ENCODE measurements at places on chromosomes 13 and 19.

GRCh38 chr13:98466634-98467236, 110.2 kb downstream of the STK24 start:
- no peaks in the 10 kb centered on the region for H3K27me3 ChIP-seq
- no peak overlapping the region for H3K4me3 ChIP-seq
- DNase-seq: no peak
- H3K36me3 ChIP-seq: no peaks in the 10 kb centered on the region

GRCh38 chr13:50543141-50543540, 300.4 kb downstream of the DLEU7 start:
- no peak overlapping the region for H3K27ac ChIP-seq
- no peaks in the 10 kb centered on the region for H3K36me3 ChIP-seq
- H3K4me3 ChIP-seq: no peak overlapping the region
- H3K27me3 ChIP-seq: no peaks in the 10 kb centered on the region
- H3K4me1 ChIP-seq: no peaks in the 10 kb centered on the region
- DNase-seq: no peak

GRCh38 chr19:30344446-30345425, 27.4 kb upstream of the ZNF536 start:
- no peak overlapping the region for H3K27ac ChIP-seq
- H3K27me3 ChIP-seq: no peaks in the 10 kb centered on the region
- DNase-seq: no peak
- H3K36me3 ChIP-seq: no peaks in the 10 kb centered on the region
- no peaks in the 10 kb centered on the region for H3K4me1 ChIP-seq

DNA sequence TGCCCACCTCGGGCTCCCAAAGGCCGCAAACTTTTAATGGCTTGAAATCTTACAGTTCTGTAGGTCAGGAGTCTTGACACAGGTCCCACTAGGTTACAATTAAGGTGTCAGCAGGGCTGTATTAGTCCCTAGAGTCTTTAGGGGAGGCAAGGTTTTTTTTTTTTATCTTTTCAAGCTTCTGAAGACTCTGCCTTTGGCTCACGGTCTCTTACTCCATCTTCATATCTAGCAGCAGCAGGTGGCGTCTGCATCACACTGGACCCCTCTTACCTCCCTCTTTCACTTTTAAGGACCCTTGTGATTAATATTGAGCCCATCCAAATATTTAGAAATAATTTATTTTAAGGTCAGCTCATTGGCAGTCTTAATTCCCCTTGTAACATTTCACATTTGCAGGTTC, 11.6 kb downstream of the MIR17HG start:
- no peaks in the 10 kb centered on the region for H3K27me3 ChIP-seq
- no peak for DNase-seq
- H3K4me1 ChIP-seq: no peaks in the 10 kb centered on the region
- H3K36me3 ChIP-seq: no peaks in the 10 kb centered on the region
- H3K4me3 ChIP-seq: no peak overlapping the region
- no peak overlapping the region for H3K27ac ChIP-seq

GRCh38 chr19:49097453-49098288, 12.4 kb downstream of the SNRNP70 start:
- no peak overlapping the region for H3K4me3 ChIP-seq
- H3K4me1 ChIP-seq: no peaks in the 10 kb centered on the region
- H3K27ac ChIP-seq: peak overlapping the region; percentile 66

- no peaks in the 10 kb centered on the region for H3K4me1 ChIP-seq
- H3K4me3 ChIP-seq: no peak overlapping the region
- H3K36me3 ChIP-seq: no peaks in the 10 kb centered on the region
- no peak for DNase-seq
Observed at GRCh38 chr13:70188567-70188966, 80.3 kb upstream of the KLHL1 start.

- no peak overlapping the region for H3K4me3 ChIP-seq
- no peak for DNase-seq
- no peak overlapping the region for H3K27ac ChIP-seq
- H3K4me1 ChIP-seq: no peaks in the 10 kb centered on the region
Observed at GRCh38 chr13:100506154-100506553, 82.4 kb downstream of the GGACT start.

DNA sequence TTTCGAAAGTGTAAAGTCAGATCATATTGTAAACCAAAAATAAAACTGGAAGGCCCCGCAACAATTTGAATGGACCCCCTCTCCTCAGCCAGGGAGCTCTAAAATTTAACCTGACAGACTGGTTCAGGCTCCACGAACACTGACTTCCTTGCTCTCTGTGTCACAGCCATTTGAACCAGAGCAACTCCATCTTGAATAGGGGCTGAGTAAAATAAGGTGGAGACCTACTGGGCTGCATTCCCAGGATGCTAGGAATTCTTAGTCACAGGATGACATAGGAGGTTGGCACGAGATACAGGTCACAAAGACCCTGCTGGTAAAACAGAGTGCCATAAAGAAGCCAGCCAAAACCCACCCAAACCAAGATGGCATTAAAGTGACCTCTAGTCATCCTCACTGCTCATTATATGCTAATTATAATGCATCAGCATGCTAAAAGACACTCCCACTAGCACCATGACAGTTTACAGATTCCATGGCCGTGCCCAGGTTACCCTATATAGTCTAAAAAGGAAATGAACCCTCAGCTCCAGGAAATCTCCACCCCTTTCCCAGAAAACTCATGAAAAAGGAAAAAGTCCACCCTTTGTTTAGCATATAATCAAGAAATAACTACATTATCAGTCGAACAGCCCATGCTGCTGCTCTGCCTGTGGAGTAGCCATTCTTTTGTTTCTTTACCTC, 43.1 kb downstream of the RFXAP start:
- no peak overlapping the region for H3K4me3 ChIP-seq
- H3K36me3 ChIP-seq: no peaks in the 10 kb centered on the region
- no peaks in the 10 kb centered on the region for H3K27me3 ChIP-seq

- H3K4me1 ChIP-seq: no peaks in the 10 kb centered on the region
- no peak overlapping the region for H3K27ac ChIP-seq
- no peak overlapping the region for H3K4me3 ChIP-seq
- no peak for DNase-seq
Observed at GRCh38 chr13:112184261-112184660, 117.3 kb downstream of the SOX1 start.

GRCh38 chr13:22648320-22648801, 532.4 kb upstream of the SGCG start:
- no peaks in the 10 kb centered on the region for H3K36me3 ChIP-seq
- H3K4me1 ChIP-seq: no peaks in the 10 kb centered on the region
- H3K4me3 ChIP-seq: no peak overlapping the region
- DNase-seq: no peak
- no peak overlapping the region for H3K27ac ChIP-seq

DNA sequence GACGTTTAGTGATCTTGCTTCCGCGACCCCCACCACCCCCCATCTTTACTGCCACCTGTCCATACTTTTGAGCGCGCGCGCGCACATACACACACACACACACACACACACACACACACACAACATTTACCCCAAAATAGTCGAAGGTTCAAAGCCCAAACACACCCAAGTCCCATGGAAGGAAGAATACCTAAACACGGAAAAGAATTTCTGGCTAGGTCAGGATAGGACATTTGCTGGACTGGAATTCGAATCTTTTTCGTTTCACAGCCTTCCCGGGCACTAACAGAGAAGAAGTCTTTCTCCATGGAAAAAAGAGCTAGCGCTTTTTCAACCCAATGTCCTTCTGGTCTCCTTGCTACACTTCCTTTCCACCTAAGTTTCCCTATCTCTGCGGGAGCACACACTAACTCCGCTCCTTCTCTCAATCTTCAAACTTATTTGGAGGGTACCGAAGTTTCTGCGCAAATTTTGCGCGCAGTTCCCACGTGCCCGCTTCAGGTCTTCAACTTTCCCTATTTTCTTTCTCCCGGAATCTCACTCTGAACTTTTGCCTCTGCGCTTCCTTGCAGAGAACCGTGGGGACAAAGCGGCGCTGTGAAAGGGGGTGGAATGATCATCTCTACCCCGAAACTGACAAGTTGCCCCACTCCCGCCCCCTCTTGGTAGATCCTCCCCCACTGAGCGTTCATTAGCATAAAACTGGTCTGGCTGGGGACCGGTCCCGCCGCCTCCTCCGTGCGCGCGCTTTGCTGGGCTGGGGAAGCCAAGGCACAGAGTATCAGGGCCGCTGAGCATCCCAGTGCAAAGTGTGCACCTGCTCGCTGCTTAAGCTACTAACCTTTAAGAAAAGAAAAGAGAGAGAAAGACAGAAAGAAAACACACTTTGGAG, 2.7 kb downstream of the DACH1 start:
- H3K4me3 ChIP-seq: peak overlapping the region; percentile 62
- DNase-seq: peak; percentile 67
- no peaks in the 10 kb centered on the region for H3K36me3 ChIP-seq
- H3K27ac ChIP-seq: peak overlapping the region; percentile 53

DNA sequence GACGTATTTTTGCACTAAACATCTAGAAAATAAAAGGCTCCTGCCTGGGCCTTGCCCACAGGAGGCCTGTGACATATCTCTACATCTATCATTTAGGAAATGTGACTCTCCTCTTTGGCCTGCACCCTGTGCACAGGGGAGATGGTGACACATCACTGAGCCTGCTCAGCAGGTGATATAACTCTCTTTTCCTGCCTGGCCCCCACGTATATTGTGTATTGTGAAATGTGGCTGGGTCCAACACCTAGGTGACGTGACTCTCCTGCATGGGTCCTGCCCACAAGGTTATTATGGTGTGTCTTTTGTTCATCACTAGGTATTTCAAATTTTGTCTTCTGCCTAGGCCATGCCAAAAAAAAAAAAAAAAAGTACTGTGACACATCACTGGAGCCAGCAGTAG, 61.4 kb upstream of the ZNF724 start:
- H3K27ac ChIP-seq: no peak overlapping the region
- no peaks in the 10 kb centered on the region for H3K4me1 ChIP-seq
- H3K36me3 ChIP-seq: no peaks in the 10 kb centered on the region
- no peak for DNase-seq

DNA sequence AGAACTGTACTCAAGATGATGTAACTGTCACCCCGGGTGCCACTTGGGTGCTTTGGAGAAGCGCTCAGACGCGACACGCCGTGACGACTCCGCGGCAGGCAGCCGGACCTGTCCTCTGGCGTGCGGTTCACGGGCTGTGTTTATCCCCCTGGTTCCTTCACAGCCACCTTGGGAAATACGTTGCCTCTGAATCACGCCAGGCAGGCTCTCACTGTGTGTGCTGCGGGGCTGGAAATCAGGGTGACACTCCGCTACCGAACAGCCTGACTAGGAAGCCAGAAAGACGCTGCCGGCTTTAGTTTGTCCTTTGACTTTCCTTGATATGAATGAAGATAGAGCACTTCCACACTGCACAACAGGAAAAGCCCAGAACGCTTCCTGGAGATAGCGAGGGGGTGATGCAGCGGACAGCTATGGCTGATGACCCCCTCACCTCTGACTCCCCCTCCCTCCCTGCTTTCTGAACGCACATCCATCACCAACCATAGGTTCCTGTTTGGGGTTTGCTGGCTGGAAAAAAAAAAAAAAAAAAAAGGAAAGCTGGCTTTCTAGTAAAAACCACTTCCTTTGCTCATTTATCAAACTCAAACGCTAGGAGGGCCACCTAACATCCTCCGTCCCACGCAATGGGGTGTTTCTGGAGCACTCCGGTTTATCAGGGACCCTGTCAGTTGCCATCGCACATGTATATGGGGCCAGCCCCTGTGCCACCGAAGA, 3.7 kb upstream of the GP6 start:
- no peak overlapping the region for H3K4me3 ChIP-seq
- peaks cover 4% of the 10 kb centered on the region for H3K36me3 ChIP-seq
- H3K27ac ChIP-seq: no peak overlapping the region
- DNase-seq: no peak
- no peaks in the 10 kb centered on the region for H3K27me3 ChIP-seq
- H3K4me1 ChIP-seq: no peaks in the 10 kb centered on the region

DNA sequence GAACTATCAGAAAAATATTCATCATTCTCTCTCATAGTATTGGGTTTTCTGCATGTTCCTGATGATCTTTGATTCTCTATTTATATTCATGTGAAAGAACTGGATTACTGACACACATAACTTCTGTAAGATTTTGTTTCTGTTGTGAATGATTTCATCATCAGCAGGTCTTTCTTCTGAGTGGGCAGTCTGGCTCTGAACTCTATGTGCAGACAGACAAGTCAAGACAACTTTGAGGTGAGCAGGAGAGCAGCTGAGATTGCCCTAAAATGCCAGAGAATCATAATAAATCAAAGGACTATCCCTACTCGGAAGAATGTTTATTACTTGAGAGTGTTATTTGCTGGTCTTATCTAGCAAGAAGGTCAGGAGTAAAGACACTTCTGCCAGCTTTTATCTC, 652.1 kb upstream of the GPC6 start:
- no peak overlapping the region for H3K4me3 ChIP-seq
- DNase-seq: no peak
- H3K27me3 ChIP-seq: no peaks in the 10 kb centered on the region
- no peaks in the 10 kb centered on the region for H3K36me3 ChIP-seq

DNA sequence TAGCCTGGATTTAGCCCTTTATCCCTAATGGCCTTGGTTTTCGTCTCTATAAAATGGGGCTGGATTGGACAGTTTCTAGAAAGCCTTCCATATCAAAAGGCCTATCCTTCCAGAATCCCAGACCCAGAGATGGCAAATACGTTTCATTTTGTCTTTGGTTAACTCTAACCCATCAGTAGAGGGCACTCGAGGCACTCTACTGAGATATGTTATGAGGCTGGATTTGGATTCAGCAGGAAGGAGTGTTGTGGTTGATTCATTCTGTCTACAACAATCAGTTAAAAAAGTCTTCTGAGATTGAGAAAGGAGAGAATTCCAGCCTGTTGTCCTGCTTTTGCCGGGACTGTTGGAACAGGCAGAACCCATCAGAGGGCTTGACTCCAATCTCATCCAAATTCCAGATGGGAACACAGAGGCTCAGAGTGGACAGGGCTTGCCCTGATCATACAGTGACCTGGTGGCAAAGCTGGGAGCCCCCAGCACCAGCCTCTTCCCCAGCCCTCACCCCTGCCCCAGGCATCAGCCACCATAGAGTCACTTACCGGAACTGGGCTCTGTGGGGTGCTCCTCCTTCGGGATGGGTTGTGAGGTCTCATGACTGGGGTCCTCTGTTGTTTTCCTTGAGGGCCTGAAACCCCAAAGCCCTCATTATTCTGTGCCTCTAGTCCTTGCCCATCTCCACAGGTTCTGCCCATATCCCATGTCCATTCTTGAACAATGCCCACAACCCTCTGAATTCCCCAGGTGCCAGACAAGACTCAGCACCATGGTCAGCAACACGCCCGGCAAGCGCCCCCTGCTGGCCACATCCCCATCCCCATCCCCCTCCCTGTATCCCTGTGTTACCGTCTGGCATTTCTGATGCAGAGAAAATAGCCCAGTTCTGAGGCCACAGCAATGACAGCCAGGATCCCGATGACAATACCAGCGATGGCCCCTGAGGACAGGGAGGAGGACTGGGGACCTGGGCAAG, 12.3 kb upstream of the ZNF180 start:
- no peak overlapping the region for H3K4me3 ChIP-seq
- no peak for DNase-seq
- H3K36me3 ChIP-seq: no peaks in the 10 kb centered on the region
- no peak overlapping the region for H3K27ac ChIP-seq
- peaks cover 25% of the 10 kb centered on the region for H3K27me3 ChIP-seq

GRCh38 chr13:46996316-46997030, 99.6 kb upstream of the HTR2A start:
- H3K4me1 ChIP-seq: no peaks in the 10 kb centered on the region
- H3K36me3 ChIP-seq: no peaks in the 10 kb centered on the region
- no peaks in the 10 kb centered on the region for H3K27me3 ChIP-seq
- H3K27ac ChIP-seq: no peak overlapping the region
- H3K4me3 ChIP-seq: no peak overlapping the region
- no peak for DNase-seq

GRCh38 chr19:12867120-12868099, 13.8 kb downstream of the DNASE2 start:
- H3K36me3 ChIP-seq: no peaks in the 10 kb centered on the region
- H3K27ac ChIP-seq: peak overlapping the region; percentile 25
- peak overlapping the region; percentile 28 for H3K4me3 ChIP-seq
- no peaks in the 10 kb centered on the region for H3K27me3 ChIP-seq

All from breast epithelium (tissue), 4 donors.